ENCODE measurements at places on chromosomes 3 and 15. TPM values are rescaled to one million over a fixed set of nuclear protein-coding genes. Genes with fewer than 3 reads are reported as not detected.

Gene MORC1
- not detected for total RNA-seq

Gene SOX14
- total RNA-seq = not detected

Gene SLC2A2
- not detected for total RNA-seq

- no peak overlapping the region for H3K4me3 ChIP-seq
- no peak overlapping the region for H3K27ac ChIP-seq
- H3K36me3 ChIP-seq = peaks cover 14% of the 10 kb centered on the region
- H3K27me3 ChIP-seq = no peaks in the 10 kb centered on the region
- no peaks in the 10 kb centered on the region for H3K4me1 ChIP-seq
These were observed 146.6 kb downstream of the ATP10A start for GRCh38 chr15:25716414-25717126.

- H3K27me3 ChIP-seq = no peaks in the 10 kb centered on the region
- H3K4me1 ChIP-seq = peaks cover 5% of the 10 kb centered on the region
- H3K27ac ChIP-seq = no peak overlapping the region
- no peak for DNase-seq
- no peak overlapping the region for H3K4me3 ChIP-seq
These were observed 90.0 kb upstream of the STT3B start for GRCh38 chr3:31442755-31443154.

DNA sequence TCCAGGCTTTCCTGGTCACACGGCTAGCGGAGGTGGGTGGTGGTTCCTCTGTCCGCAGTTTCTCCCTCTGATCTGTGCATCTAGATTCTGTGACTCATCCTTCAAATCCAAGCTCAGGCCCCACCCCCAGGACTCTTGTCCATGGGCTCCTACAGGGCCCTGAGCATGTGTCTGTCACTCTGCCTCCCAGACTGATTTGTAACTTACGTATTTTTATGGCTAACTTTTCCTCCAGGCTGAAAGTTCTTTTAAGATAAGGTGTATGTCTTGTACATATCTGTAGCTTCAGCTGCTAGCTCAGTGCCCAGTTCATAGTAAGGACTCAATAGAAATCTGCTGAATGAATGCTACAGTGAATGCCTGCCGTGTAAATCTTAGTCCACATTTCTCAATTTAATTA is 8.0 kb downstream of the ESYT3 start:
- no peaks in the 10 kb centered on the region for H3K4me1 ChIP-seq
- H3K36me3 ChIP-seq = no peaks in the 10 kb centered on the region
- H3K27ac ChIP-seq = no peak overlapping the region
- no peak overlapping the region for H3K4me3 ChIP-seq
- H3K27me3 ChIP-seq = peaks cover 16% of the 10 kb centered on the region

GRCh38 chr3:193011958-193012357 is 94.3 kb upstream of the MB21D2 start:
- DNase-seq = no peak
- no peak overlapping the region for H3K27ac ChIP-seq
- H3K4me1 ChIP-seq = peaks cover 5% of the 10 kb centered on the region
- no peak overlapping the region for H3K4me3 ChIP-seq

DNA sequence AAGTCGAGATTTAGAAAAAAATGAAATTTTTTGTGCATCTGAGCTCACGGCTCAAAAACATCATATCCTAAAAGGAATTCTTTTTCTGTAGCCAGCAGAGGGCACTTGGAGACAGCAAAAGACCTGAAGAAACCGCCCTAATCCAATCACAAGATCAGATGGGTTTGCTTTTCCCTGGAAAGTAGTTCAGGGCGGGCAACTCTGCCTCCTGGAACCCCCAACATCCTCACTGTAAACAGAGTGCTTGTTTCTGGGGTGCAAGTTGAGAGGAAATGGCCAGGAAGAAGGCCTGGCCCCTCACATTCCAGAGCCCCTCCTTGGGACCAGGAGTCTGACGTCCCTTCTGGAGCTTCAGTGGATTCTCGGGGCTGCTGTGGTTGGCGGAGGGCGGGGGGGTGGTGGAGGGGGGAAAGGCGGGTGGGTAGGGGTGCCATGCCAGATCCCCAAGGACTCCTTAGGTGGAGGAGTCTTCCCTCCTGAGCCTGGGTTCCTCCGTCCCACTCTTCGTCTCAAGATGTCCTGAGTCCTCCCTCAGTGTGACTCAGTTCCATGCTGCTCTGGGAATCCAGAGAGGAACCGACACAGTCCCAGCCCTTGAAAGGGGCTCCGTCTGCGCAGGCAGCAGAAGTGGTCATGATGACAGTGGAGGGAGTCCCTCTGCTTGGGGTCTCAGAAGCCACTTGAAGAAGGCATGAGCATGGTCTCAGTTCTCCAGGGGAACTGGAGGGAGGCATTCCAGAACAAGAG is 35.9 kb downstream of the CCK start:
- H3K36me3 ChIP-seq = peaks cover 3% of the 10 kb centered on the region
- no peaks in the 10 kb centered on the region for H3K4me1 ChIP-seq
- H3K4me3 ChIP-seq = no peak overlapping the region
- H3K27me3 ChIP-seq = peaks cover 6% of the 10 kb centered on the region

GRCh38 chr15:93020976-93021772 is 67.8 kb downstream of the RGMA start:
- peak overlapping the region; percentile 34 for H3K4me3 ChIP-seq
- peaks cover 79% of the 10 kb centered on the region for H3K36me3 ChIP-seq
- H3K27ac ChIP-seq = peak overlapping the region; percentile 79
- H3K4me1 ChIP-seq = peaks cover 91% of the 10 kb centered on the region
- no peak for DNase-seq
- no peaks in the 10 kb centered on the region for H3K27me3 ChIP-seq

DNA sequence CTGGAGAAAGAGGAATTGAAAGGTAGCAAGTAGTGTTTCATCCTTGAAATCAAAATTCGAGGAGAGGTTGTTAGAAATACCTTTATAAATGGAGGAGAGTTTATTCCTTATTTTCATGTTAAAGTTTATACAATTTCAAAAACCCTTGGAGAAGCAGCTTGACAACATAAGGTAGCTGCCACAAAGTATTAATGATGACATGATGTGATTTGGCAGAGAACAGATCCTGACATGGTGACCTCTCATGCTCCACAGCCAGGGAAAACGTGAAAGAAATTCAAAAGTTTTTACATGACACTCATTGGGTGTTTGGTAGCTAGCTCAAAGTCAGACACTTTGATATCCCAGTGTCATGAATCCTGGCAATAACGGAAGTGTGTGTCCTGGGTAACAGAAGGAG is 320.8 kb downstream of the GBE1 start:
- no peak overlapping the region for H3K4me3 ChIP-seq
- H3K27ac ChIP-seq = no peak overlapping the region
- no peaks in the 10 kb centered on the region for H3K36me3 ChIP-seq

GRCh38 chr3:1446531-1446930 is 353.7 kb downstream of the CNTN6 start:
- no peaks in the 10 kb centered on the region for H3K4me1 ChIP-seq
- DNase-seq = no peak
- no peak overlapping the region for H3K27ac ChIP-seq

DNA sequence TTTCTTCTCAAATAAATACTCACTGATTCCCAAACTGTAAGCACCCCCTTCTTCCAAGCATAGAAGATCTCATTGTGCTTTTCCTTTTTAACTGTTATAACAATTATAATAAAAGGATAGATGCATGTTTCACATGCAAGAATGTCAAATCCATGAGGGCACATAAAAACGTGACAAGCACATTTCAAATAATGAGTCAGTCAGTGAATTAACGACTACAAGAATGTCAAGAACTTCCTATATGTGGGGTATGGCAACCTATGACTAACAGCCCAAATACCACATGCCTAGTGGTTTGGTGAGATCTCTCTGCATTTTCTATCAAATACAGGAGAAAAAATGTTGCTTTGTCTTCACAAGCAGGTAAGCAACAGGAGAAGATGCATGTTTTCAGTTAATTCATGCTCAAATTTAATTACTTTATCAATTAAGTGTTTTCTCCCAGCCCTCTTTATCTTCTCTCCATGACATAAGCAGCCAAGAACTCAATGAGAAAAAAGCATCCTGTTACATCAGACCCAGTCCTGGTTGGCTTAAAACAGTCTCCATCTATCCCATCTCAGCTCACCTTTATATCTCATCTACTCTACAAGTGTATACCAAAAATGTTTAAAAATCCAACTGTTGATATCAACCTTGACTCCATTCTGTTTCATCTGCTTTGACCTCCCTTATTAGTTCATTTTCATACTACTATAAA is 181.5 kb upstream of the LMCD1 start:
- H3K4me3 ChIP-seq = no peak overlapping the region
- H3K27me3 ChIP-seq = peaks cover 3% of the 10 kb centered on the region
- no peaks in the 10 kb centered on the region for H3K36me3 ChIP-seq
- no peak for DNase-seq

- no peak overlapping the region for H3K27ac ChIP-seq
- no peaks in the 10 kb centered on the region for H3K27me3 ChIP-seq
- H3K4me3 ChIP-seq = no peak overlapping the region
- H3K36me3 ChIP-seq = no peaks in the 10 kb centered on the region
These were observed 356.6 kb downstream of the VGLL3 start for GRCh38 chr3:86634361-86634760.

DNA sequence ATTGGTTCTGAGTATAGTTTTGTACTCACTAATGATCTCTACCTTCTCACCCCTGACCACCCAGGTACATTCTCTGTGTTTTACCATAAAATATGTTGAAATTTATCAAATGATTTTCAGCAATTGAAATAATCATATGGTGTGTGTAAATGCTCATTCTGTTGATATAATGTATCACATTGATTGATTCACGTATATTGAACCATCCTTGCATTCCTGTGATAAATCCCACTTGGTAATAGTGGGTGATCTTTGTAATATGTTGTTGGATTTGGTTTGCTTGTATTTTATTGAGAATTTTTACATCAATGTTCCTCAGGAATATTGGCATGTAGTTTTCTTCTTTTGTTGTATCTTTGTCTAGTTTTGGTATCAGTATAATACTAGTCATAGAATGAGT is 1497.6 kb downstream of the OTOL1 start:
- H3K27ac ChIP-seq = no peak overlapping the region
- no peak overlapping the region for H3K4me3 ChIP-seq
- H3K27me3 ChIP-seq = no peaks in the 10 kb centered on the region
- no peaks in the 10 kb centered on the region for H3K4me1 ChIP-seq
- H3K36me3 ChIP-seq = no peaks in the 10 kb centered on the region

GRCh38 chr15:100959066-100960050 is 40.2 kb downstream of the LRRK1 start:
- no peak overlapping the region for H3K27ac ChIP-seq
- no peaks in the 10 kb centered on the region for H3K4me1 ChIP-seq
- peaks cover 22% of the 10 kb centered on the region for H3K27me3 ChIP-seq
- H3K36me3 ChIP-seq = no peaks in the 10 kb centered on the region
- DNase-seq = no peak

DNA sequence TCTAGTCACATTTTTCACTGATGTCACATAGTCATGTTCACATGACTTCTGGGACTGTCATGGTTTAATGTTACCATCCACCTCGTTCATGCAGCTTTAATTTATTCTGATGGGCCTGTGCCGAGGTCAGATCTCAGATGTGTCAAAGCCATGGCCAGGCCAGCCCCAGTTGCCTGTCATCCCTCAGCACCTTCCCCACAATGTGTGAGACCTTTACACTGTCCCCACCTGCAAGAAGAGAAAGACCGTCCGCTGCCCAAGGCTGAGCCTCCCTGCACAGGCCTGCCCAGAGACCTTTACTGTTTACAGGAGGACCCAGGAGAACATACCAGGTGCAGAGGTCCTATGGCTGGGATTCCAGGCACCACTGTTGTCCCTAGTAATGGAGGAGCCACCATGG is 12.8 kb upstream of the KLF15 start:
- H3K27me3 ChIP-seq = peaks cover 2% of the 10 kb centered on the region
- H3K27ac ChIP-seq = no peak overlapping the region
- DNase-seq = no peak
- H3K4me3 ChIP-seq = no peak overlapping the region
- no peaks in the 10 kb centered on the region for H3K36me3 ChIP-seq

- peak overlapping the region; percentile 88 for H3K27ac ChIP-seq
- H3K4me1 ChIP-seq = peaks cover 23% of the 10 kb centered on the region
- DNase-seq = no peak
- H3K4me3 ChIP-seq = peak overlapping the region; percentile 88
- no peaks in the 10 kb centered on the region for H3K27me3 ChIP-seq
These were observed 781 bp upstream of the DAG1 start for GRCh38 chr3:49469037-49469935.

Data from activated T-helper 1 cell treated with anti-CD3 and anti-CD28 coated beads, Interleukin-12 subunit alpha, Interleukin-12 subunit beta, Interleukin-2, Interleukin-4 antibody, amounts not matched to agents 30 ng/mL and 10 ng/mL and 1 ng/mL, durations not matched to agents 14 hours and 24 hours and 36 hours (primary cell).